ENCODE measurements at places on chromosomes 1 and 21. TPM values are rescaled to one million over a fixed set of nuclear protein-coding genes. Genes with fewer than 3 reads are reported as not detected.

DNA sequence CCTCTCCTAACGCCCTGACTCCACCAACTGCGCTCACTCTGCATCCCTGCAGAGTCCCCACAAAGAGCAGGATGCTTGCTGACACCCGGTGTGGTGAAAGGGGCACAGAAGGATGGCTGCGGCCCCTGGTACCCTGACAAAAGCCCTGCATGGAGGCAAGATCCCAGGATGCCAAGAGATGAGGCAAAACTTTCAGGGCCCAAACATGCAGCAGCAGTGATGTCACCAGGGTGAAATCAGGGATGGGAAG lies 36.6 kb downstream of the SLC9A1 start:
- no peak for ATAC-seq

- ATAC-seq: peak; percentile 56
Observed at GRCh38 chr1:215992620-215993019, 425.5 kb downstream of the KCTD3 start.

GRCh38 chr21:19392390-19392789 lies 988.8 kb upstream of the TMPRSS15 start:
- ATAC-seq: no peak

DNA sequence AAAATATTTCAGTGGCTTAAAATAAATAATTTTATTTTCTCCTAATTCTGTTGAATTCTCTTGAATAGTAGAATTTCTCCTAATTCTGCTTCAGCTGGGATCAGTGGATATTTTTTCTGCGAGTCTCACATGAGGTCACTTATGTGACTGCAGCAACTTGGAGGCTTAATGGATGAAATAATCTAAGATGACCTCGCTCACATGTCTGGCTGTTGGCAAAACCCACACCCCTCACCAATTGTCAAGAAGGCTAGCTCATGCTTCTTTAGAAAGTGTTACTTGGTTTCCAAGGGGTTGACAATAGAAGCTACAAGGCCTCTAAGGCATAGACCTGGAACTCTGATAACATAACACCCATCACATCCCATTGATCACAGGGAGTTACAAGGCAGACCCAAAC lies 156.9 kb upstream of the DPYD start:
- ATAC-seq: no peak

GRCh38 chr1:37655274-37655673 lies 20.6 kb upstream of the RSPO1 start:
- no peak for ATAC-seq

The ASPM gene
- 1.1 TPM for total RNA-seq

The FTCD gene
- total RNA-seq: 1.6 TPM

DNA sequence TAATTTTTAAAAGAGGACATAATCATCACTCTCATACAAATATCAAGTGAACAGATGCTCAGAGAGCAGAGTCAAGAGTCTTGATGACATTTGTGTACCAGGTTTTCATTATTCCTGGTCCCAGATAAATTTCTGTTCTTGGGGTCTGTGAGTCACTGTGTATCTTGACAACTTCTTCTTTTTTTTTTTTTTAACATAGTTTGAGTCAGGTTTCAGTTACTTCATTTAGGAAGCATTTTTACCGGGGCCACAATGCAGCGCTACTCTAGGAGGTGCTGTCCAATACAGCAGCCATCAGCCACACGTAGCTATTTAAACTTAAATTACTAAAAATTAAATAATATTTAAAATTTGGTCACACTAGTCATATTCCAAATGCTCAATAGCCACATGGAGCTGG lies 188.1 kb upstream of the SAMSN1 start:
- ATAC-seq: no peak

GRCh38 chr1:87338566-87338965 lies 9.9 kb downstream of the LMO4 start:
- no peak for ATAC-seq

DNA sequence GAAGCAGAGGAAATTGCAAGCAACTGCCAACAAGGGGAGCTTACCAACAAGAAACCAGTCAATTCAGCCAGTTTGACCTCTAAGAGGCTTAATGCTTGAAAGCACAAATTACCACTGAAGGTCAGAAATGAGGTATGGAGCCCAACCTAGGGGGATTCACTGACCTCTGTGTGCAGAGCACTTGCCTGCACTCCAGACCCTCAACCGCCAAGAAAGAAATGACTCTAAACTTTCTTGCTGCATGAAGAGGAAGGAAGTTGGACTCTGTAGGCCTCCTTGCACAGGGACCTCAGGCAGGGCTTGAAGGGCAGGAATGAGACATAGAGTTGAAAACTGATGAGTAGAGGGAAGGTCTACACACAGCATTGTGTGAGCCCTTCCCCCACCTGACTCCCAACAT lies 10.0 kb downstream of the ARMH1 start:
- no peak for ATAC-seq

GRCh38 chr1:14011132-14011531 lies 311.1 kb downstream of the PRDM2 start:
- ATAC-seq: no peak

- ATAC-seq: peak; percentile 14
Observed at GRCh38 chr1:60423146-60423780, 349.7 kb upstream of the C1orf87 start.

The SPAG17 gene
- total RNA-seq: 4.8 TPM

The C1QTNF12 gene
- 1.2 TPM for total RNA-seq
